Cortex of kidney (tissue), 1 donor: ENCODE measurements at places on chromosomes 2 and 18.

DNA sequence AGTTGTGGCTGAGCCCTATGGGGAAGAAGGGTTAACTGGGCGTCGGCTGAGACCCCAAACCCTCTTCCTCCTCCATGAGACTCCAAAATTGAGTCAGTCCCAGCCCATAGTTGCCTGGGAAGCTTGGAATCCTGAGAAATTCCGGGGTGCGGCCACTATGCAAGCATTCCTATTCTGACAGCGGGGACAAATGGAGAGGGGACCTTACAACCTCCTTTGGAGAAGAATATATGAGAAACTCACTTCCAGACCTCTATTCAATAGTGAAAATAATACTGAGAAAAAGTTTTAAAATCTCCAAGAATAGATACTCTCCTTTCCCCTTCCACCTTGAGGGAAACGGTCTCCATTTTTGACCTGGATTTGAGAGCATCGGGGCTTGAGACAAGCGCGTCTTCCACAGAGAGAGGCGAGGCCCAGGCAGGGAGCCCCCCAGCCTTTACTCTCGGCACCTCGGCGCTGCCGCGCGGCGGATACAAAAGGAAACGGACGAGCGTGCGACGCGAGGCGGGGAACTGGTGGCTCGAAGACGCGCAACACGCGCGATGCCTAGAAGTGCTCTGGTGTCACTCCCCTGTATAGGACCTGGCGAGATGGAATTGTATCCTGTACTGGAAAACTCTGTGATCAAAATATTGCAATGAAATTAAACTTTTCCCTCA, 11.1 kb downstream of the NR4A2 start:
- DNase-seq = no peak

DNA sequence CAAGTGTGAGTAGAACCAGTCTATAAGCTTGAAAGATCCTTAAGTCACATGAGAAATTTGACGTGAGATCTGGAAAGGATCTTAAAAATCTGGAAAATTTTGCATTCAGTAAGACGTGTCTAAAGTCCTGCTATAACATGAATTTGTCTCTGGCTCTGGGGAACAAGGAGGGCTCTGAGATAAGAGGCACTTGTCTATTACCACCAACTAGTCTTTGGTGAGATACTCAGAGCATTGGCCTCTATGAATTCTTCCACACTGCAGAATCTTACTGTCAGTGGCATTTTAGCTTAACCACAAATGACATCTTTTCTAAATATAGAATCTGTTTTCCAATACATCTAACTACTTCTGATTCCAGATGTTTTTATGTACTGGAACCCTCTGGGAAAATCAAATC, 1504.5 kb downstream of the DPP10 start:
- no peak for DNase-seq

DNA sequence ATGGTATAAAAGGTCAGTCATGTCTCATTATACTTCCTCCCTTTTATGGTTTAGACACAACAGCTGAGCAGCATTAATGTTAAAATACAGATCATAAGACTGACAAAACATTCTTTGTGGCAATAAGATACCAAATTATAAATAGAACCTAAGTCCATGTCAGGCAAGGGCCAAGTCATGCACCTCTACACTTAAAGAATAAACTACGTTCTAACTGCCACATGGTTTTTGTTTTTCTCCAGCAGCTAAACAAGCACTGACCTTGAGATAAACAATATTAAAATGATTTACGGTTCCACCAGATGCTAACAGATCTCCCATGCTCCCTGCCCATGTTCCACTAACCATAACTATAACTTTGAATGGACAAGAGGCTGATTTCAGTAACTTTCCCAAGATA, 368.6 kb upstream of the TFPI start:
- DNase-seq = no peak

GRCh38 chr2:62933398-62933917, 117.2 kb upstream of the OTX1 start:
- no peak for DNase-seq
